ENCODE measurements at places on chromosomes 12 and 14.

- no peak for DNase-seq
Measured at GRCh38 chr12:85616201-85616600, 220.0 kb downstream of the RASSF9 start.

DNA sequence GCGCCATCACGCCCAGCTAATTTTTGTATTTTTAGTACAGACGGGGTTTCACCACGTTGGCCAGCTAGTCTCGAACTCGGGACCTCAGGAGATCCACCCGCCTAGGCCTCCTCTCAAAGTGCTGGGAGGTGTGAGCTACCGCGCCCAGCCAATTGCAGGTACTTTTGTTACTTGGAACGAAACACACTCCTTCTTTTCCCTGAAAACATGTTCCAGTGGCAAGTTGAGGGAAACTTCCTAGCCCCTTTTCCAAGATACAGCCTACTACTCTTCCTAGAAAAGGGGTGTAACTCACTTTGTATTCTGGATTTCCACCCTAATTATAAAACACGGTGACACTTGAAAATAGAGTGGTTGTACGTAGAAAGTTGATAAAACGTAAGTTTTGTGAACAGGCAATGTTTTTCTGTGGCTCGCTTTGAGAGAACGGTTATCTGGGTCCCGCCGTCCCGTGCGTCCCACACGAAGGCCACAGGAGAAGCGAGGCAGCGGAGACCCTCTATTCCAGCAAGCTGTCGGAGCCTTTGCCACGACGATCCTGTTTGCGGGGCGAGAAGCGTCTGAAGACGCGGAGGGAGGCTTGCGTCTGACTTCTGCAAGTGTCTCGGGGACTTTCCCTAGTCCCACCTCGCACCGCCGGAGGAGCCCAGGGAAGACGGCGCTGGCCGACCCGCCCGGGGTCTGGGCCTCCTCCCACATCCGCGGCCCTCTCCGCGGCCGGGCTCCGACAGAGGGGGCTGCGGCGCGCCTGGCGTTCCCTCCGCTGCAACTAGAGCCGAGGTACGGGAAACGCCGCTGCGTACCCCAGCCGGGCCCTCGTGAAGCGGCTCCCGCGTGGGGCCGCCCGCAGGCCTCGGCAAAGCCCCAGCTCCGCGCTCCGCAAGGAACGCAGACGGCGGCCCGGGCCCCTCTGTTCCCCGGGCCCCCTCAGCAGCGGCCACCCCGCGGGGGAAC lies 745 bp downstream of the CDCA4 start:
- DNase-seq = no peak

- peak; percentile 70 for DNase-seq
Measured at GRCh38 chr14:35215110-35215813, 76.9 kb upstream of the PSMA6 start.

GRCh38 chr12:13504074-13504473 lies 307.5 kb downstream of the EMP1 start:
- peak; percentile 12 for DNase-seq

- no peak for DNase-seq
Measured at GRCh38 chr12:17381211-17381610, 708.8 kb downstream of the RERGL start.

GRCh38 chr12:131315601-131316000 lies 361.9 kb downstream of the ADGRD1 start:
- no peak for DNase-seq

- no peak for DNase-seq
Measured at GRCh38 chr12:94320109-94320508, 139.6 kb downstream of the CEP83 start.

- no peak for DNase-seq
Measured at GRCh38 chr12:84969226-84969625, 56.6 kb upstream of the SLC6A15 start.

GRCh38 chr12:3075315-3075714 lies 1.9 kb upstream of the TSPAN9 start:
- no peak for DNase-seq

DNA sequence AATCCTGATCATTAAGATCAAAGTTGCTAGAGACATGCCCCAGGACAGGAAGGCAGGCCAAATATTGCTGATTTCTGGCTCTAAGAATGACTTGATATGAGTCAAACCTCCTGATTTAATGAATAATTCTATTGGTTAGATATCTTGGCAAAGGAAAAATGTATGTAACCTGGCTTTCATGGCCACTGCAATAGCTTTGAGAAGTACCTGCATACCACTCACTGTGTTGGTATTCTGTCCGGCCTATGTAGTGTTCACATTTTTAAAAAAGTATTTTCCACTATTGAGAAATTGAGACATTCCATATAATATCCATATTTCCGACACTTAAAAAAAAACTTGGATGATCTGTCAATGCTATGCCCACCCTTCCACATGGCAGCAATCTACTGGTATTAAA lies 283.1 kb upstream of the SOX5 start:
- no peak for DNase-seq

All from LHCN-M2 (cell line).